Osteocyte (in vitro differentiated cells): ENCODE measurements at places on chromosomes 13 and 19. TPM values are rescaled to one million over a fixed set of nuclear protein-coding genes. Genes with fewer than 3 reads are reported as not detected.

DNA sequence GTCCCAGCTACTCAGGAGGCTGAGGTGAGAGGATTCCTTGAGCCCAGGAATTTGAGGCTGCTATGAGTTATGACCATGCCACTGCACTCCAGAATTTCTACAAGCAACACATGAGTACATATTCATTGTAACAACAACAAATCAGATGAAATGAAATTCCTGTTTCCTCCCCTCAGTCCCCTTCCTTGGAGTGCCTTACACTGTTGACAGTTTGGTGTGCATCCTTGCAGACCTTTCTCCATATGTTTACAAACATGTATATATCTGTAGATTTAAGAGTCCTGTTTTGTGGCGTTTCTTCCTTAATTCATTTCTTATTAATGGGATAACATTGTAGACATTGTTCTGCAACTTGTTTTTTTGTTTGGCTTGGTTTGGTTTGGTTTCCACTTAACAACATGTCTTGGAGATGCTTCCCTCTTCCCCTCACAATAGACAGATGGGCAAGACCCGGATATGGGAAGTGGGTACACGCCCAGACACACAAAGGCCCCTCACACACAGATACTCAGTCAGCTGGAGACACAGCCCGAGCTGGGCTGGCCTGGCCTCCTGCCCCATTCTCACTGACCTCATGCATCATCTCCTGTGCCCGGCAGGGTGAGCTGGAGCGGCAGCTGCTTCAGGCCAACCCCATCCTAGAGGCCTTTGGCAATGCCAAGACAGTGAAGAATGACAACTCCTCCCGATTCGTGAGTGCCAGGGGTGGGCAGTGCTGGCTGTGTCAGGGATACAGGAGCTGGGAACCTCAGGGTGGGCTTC lies 21.7 kb downstream of the MYH14 start:
- H3K4me3 ChIP-seq, result no peak overlapping the region
- no peaks in the 10 kb centered on the region for H3K4me1 ChIP-seq
- no peak for DNase-seq
- H3K36me3 ChIP-seq, result no peaks in the 10 kb centered on the region
- no peak overlapping the region for H3K27ac ChIP-seq
- H3K27me3 ChIP-seq, result no peaks in the 10 kb centered on the region

DNA sequence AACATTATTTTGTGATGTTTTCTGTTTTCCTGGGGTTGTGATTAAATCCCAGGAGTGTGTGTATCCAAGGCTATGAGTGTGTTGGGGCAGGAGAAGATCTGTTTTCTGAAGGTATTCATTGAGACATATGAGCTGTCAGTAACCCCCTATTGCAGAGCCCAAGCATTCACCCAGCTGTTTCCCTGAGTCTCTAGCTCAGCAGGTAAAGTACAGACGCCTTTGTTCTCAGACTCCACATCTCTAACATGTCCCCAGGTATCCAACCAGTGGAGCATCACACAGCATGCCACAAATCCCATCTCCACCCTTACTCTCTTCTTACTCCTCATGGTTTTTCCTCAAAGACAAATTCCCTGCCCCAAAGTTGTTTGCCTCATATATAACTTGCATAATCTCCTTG lies 213.6 kb downstream of the PCDH20 start:
- no peak overlapping the region for H3K4me3 ChIP-seq
- peaks cover 7% of the 10 kb centered on the region for H3K27me3 ChIP-seq
- no peak overlapping the region for H3K27ac ChIP-seq
- DNase-seq, result no peak

- H3K27me3 ChIP-seq, result peaks cover 14% of the 10 kb centered on the region
- H3K36me3 ChIP-seq, result no peaks in the 10 kb centered on the region
- H3K4me3 ChIP-seq, result no peak overlapping the region
- peaks cover 18% of the 10 kb centered on the region for H3K4me1 ChIP-seq
- no peak overlapping the region for H3K27ac ChIP-seq
Observed at GRCh38 chr13:99467764-99468163, 33.5 kb upstream of the TM9SF2 start.

- DNase-seq, result no peak
- H3K36me3 ChIP-seq, result peaks cover 2% of the 10 kb centered on the region
- no peak overlapping the region for H3K4me3 ChIP-seq
- H3K27ac ChIP-seq, result no peak overlapping the region
- H3K4me1 ChIP-seq, result peaks cover 22% of the 10 kb centered on the region
- H3K27me3 ChIP-seq, result no peaks in the 10 kb centered on the region
Observed at GRCh38 chr13:60016229-60016628, 147.5 kb downstream of the DIAPH3 start.

- peaks cover 40% of the 10 kb centered on the region for H3K36me3 ChIP-seq
- H3K4me3 ChIP-seq, result no peak overlapping the region
- H3K27me3 ChIP-seq, result no peaks in the 10 kb centered on the region
- H3K4me1 ChIP-seq, result no peaks in the 10 kb centered on the region
Observed at GRCh38 chr19:36151144-36152018, 866 bp downstream of the COX7A1 start.

- no peaks in the 10 kb centered on the region for H3K27me3 ChIP-seq
- no peak for DNase-seq
- no peak overlapping the region for H3K27ac ChIP-seq
- H3K4me1 ChIP-seq, result peaks cover 18% of the 10 kb centered on the region
- H3K36me3 ChIP-seq, result no peaks in the 10 kb centered on the region
Observed at GRCh38 chr13:48775285-48775684, 121.6 kb downstream of the CYSLTR2 start.

DNA sequence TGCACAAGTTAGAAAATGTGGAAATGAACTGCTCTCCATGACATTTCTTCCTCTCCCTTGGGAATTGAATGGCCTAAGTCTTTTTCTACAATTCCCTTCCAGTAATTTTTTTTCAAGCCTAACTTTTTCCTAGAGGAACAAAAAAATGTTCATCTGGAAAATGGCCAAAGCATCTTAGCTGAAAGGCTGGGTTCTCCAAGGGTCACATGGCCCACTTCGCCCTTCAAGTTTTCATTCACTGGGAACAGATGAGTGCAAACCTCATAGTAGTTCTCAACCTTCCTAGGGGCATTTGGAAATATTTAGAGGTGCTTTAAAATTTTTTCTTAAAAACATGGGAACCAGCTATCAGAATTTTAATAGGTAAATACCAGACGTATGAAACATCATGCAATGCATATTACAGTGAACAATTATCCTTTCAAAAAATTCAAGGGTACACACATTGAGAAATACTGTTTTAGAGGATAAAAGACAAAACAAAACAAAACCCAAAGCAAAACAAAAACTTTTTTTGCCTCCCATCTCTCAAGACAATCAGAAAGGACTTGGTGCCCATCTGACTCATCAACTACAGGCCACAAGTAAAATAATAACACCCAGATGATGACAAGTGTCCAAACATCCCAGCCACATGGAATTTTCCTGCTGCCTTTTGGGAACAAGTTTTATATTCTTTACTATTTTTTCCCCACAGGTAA lies 208.8 kb downstream of the SLITRK6 start:
- H3K36me3 ChIP-seq, result no peaks in the 10 kb centered on the region
- H3K4me1 ChIP-seq, result peaks cover 32% of the 10 kb centered on the region
- DNase-seq, result no peak

DNA sequence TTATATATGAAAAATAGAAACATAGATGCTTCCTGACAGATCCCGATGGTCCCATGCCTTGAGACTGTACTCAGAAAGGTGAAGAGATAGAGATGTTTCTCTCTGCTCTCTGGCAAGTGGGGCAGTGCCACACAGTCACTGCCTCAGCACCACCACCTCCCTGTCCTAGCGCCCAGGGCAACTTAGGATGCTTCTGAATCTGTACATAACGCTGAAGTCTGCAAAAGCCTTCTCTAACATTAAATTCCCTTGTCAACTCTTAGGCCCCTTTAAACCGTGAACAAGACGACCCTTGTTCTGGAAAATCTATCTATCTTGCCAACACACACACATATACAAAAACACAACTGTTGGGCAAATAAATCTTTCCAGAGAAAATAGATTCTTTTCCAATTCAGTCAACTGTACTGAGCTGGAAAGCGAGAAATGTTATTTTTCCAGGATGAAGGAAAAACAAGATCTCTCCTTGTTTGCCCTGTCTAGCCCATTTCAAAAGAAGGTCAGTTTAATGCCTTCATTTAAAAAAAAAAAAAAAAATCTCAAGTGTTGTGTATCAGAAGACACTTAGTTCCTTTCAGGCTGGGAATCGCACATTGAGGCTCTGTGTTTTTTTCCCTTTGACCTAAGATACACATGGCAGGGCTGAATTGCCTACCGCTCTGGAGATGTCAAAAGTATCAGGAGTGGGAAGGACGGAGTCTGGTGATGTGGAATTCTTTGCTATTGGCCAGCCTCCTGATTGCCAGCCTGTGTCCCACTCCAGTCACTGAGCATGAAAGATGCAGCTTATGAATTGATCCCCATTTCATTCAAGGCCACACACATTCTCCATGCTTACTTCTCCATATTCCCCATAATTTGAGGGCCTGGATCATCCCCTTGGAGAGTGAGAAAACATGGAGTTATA lies 241.4 kb downstream of the LACC1 start:
- no peak overlapping the region for H3K4me3 ChIP-seq
- peaks cover 22% of the 10 kb centered on the region for H3K4me1 ChIP-seq
- no peak for DNase-seq
- H3K27ac ChIP-seq, result no peak overlapping the region
- no peaks in the 10 kb centered on the region for H3K36me3 ChIP-seq
- H3K27me3 ChIP-seq, result no peaks in the 10 kb centered on the region

DNA sequence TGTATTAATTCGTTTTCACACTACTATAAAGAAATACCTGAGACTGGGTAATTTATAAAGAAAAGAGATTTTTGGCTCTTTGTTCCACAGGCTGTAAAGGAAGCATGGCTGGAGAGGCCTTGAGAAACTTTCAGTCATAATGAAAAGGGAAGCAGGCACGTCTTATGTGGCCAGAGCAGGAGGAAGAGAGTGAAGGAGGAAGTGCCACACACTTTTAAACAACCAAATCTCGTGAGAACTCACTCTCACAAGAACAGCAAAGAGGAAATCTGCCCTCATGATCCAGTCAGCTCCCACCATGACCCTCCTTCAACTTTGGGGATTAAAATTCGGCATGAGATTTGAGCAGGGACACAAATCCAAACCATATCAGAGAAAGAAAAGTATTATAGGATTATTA lies 1255.9 kb upstream of the MIR17HG start:
- H3K27ac ChIP-seq, result no peak overlapping the region
- H3K36me3 ChIP-seq, result no peaks in the 10 kb centered on the region
- DNase-seq, result no peak
- no peak overlapping the region for H3K4me3 ChIP-seq

GRCh38 chr19:50003254-50003788 lies 21.9 kb downstream of the VRK3 start:
- H3K4me3 ChIP-seq, result no peak overlapping the region
- no peaks in the 10 kb centered on the region for H3K27me3 ChIP-seq
- peaks cover 16% of the 10 kb centered on the region for H3K4me1 ChIP-seq
- no peak overlapping the region for H3K27ac ChIP-seq
- no peak for DNase-seq
- peaks cover 34% of the 10 kb centered on the region for H3K36me3 ChIP-seq

- no peak overlapping the region for H3K27ac ChIP-seq
- H3K27me3 ChIP-seq, result peaks cover 5% of the 10 kb centered on the region
- no peak overlapping the region for H3K4me3 ChIP-seq
- no peaks in the 10 kb centered on the region for H3K36me3 ChIP-seq
- no peak for DNase-seq
- peaks cover 22% of the 10 kb centered on the region for H3K4me1 ChIP-seq
Observed at GRCh38 chr13:30147421-30147820, 159.9 kb downstream of the KATNAL1 start.

DNA sequence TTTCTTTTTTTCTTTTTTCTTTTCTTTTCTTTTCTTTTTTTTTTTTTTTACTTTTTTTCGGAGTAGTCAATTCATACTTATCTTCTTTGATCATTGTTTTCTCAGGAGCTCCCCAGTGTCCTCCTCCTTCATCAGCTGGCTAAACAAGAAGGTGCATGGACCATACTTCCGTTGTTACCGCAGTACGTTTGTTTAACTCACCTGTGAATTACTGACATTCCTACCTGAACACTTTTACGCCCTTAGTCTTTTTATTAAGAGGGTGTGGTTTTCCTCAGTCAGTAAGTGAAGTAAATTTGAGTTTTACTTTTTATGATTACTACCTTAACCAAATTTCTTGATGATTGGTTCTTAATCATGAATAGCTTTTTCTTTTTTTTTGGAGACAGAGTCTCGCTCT lies 47.1 kb downstream of the B3GLCT start:
- no peaks in the 10 kb centered on the region for H3K4me1 ChIP-seq
- H3K4me3 ChIP-seq, result no peak overlapping the region
- H3K27ac ChIP-seq, result no peak overlapping the region
- peaks cover 3% of the 10 kb centered on the region for H3K36me3 ChIP-seq
- no peak for DNase-seq

- peaks cover 44% of the 10 kb centered on the region for H3K36me3 ChIP-seq
- peak overlapping the region; percentile 100 for H3K27ac ChIP-seq
- DNase-seq, result no peak
- no peaks in the 10 kb centered on the region for H3K27me3 ChIP-seq
- peak overlapping the region; percentile 97 for H3K4me3 ChIP-seq
- peaks cover 34% of the 10 kb centered on the region for H3K4me1 ChIP-seq
Observed at GRCh38 chr19:48874303-48875135, 2.3 kb downstream of the PPP1R15A start.

- no peaks in the 10 kb centered on the region for H3K27me3 ChIP-seq
- H3K27ac ChIP-seq, result peak overlapping the region; percentile 93
- H3K4me1 ChIP-seq, result peaks cover 14% of the 10 kb centered on the region
- H3K4me3 ChIP-seq, result peak overlapping the region; percentile 92
- DNase-seq, result no peak
Observed at GRCh38 chr19:11813703-11814028, 407 bp upstream of the ZNF440 start.

DNA sequence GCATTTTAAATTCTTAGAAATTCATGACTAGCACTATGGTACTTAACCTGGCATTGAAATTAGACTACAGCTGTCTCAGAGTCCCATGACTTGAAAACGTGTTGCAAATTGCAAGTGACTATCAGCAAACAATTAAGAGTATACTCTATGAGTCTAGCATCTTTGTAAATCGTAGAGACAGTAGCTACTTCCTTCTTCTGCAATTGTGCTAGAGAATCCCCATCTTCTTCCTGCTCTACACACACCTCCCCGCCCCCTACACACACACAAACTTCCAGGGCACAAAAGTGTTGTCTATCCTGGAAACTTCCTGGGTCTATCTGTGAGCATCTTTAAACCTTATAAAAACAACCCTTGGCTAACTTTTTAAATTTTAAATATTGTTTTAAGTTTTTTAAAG lies 35.2 kb upstream of the MIR17HG start:
- peaks cover 3% of the 10 kb centered on the region for H3K4me1 ChIP-seq
- H3K27ac ChIP-seq, result no peak overlapping the region
- no peak for DNase-seq

- no peaks in the 10 kb centered on the region for H3K27me3 ChIP-seq
- no peaks in the 10 kb centered on the region for H3K36me3 ChIP-seq
- DNase-seq, result peak; percentile 94
- peaks cover 47% of the 10 kb centered on the region for H3K4me1 ChIP-seq
- peak overlapping the region; percentile 95 for H3K27ac ChIP-seq
Observed at GRCh38 chr13:106533101-106533942, 2.1 kb downstream of the EFNB2 start.

GRCh38 chr19:7678971-7679751 lies 1.5 kb upstream of the TRAPPC5 start:
- peaks cover 15% of the 10 kb centered on the region for H3K27me3 ChIP-seq
- no peak for DNase-seq
- no peak overlapping the region for H3K4me3 ChIP-seq
- peaks cover 8% of the 10 kb centered on the region for H3K36me3 ChIP-seq
- peaks cover 6% of the 10 kb centered on the region for H3K4me1 ChIP-seq

Gene UBL3
- total RNA-seq, result 26.0 and 28.3 TPM in 2 replicates

Gene TPGS1
- total RNA-seq, result 24.3 and 25.4 TPM in 2 replicates

Gene UTP14C
- total RNA-seq, result 22.4 and 24.2 TPM in 2 replicates

Gene IZUMO2
- not detected in 2 replicates for total RNA-seq

Gene KCNN1
- total RNA-seq, result not detected in 2 replicates

Gene ZNF99
- total RNA-seq, result not detected in 2 replicates

Gene EDNRB
- total RNA-seq, result not detected in 2 replicates

Gene ZNF568
- total RNA-seq, result 11.5 and 13.2 TPM in 2 replicates
